ENCODE measurements at places on chromosomes 12 and 14.

DNA sequence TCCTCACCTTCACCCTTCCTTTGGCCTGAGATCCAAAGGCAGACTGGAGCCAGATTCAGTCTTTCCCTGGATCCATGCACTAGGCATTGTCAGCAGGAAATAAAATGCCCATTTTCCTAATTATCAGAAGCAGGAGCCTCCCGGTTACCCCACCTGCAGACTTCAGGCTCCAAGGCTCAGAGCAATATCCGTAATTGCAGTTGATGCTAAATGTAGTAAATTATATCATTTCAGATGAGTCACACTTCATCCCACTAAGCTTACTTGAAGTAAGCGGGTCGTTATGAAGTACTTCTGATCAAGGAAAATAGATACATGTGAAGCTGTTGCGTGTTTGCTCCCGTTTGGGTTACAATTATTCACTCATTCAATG lies 110.7 kb upstream of the SFSWAP start:
- no peak for DNase-seq

DNA sequence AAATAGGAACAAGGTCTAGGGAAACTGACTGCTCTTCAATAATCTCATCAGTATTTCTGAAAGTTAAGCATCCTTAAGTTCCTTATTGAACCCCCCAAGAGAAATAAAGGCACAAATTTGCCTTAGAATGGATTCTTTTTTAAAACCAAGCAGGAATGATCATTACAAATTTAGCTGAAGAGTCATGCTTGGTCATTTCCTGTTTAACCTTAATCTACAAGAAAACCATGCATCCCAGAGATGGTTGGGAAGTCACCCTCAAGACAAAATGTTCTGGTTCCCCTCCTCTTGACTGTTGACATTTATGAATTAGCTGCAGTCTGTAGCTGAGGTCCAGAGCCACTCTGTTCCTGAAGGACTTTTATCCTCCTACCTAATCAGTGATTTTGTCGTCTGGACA lies 291.8 kb upstream of the G2E3 start:
- DNase-seq, result no peak

DNA sequence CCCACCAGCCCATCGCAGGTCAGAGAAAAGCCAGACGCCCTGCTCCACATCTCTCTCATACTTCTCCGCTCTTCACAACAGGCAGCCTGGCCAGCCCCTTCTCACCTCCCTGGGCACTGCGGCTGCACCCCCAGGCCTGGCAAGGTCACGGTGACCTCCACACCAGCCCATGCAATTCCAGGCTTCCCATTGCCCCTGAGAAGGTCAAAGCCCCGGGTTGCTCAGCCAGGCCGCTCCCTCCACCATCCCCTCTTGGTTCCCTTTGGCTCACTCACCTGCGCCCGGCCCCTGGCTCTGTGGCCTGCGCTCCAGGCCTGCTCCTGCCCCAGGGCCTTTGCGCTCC lies 55.4 kb downstream of the GALNT9 start:
- DNase-seq, result no peak

- DNase-seq, result no peak
These were observed 85.1 kb downstream of the DERA start for GRCh38 chr12:15996254-15996653.

GRCh38 chr12:47557386-47557785 lies 148.4 kb downstream of the RPAP3 start:
- DNase-seq, result no peak

GRCh38 chr14:48504921-48505320 lies 829.5 kb upstream of the MDGA2 start:
- DNase-seq, result no peak

DNA sequence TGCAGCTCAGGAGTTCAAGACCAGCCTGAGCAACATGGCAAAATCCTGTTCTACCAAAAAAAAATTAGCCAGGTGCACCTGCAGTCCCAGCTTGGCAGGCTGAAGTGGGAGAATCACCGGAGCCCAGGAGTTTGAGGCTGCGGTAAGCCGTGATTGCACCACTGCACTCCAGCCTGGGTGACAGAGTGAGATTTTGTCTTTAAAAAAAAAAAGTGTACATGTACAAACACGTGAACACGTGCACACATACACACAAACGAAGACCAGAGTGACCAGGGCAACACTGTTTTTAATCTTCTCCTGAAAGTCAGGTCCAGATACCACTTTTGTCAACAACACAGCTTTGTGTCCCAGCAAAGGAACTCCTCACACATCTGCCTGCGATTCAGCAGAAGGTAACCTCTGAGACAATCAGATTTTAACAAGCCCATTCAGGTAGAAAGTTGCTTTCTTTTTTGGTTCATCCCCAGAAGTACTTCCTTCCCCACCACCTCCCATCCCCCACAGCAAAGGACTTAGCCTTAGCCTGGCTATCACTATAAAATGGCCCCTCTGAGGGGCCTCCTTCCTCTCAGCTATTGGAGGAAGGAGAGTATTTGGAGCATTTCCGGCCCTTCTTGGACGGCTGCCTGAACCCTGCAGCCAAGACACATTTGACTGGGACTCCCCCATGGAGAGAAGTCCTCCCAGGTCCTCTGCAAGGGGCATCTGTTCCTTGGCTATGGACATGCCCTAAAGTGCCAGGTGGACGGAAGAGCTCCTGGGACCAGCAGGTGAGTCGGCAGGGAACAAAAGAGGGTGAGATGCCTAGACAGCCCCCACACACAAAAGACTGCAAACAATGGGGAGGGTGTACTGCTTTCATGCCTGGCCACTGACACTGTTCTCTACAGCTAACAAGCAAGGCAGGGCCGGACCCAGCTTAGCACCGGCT lies 9.8 kb downstream of the CTDSP2 start:
- peak; percentile 61 for DNase-seq

DNA sequence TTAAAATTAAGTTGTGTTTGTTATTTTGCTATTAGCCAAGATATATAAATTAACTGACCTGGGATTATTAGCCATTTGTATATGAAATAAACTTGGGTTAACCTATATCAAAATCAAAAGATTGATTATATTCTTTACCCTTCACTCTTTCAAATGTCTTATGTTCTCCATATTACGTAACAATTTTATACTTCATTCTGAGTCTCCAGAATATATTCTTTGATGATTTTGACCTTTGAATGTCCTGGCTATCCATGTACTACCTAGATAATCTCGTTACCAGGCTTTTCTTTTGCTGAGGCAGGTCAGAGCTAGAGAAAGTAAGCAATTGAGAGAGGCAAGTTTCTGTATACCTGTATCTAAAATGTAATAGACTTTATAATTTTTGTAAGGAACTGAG lies 3.6 kb downstream of the PPM1A start:
- DNase-seq, result no peak

DNA sequence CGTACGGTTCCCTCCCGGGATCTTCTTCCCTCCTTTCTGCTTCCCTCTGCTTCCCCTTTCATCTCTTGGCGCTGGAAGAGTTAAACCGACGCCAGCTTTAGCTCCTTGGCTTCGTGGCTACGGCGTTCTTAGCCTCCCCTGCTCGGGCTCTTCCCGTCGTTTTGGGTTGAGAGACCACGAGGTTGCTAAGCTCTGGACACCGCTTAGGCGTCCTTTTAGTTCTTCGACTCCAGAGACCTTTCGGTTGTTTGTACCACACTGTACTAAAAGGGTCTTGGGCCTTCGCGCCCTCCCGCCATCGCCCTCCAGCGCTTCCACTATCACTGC lies 545 bp downstream of the CPSF2 start:
- no peak for DNase-seq

GRCh38 chr12:2318286-2318685 lies 265.5 kb downstream of the CACNA1C start:
- no peak for DNase-seq

DNA sequence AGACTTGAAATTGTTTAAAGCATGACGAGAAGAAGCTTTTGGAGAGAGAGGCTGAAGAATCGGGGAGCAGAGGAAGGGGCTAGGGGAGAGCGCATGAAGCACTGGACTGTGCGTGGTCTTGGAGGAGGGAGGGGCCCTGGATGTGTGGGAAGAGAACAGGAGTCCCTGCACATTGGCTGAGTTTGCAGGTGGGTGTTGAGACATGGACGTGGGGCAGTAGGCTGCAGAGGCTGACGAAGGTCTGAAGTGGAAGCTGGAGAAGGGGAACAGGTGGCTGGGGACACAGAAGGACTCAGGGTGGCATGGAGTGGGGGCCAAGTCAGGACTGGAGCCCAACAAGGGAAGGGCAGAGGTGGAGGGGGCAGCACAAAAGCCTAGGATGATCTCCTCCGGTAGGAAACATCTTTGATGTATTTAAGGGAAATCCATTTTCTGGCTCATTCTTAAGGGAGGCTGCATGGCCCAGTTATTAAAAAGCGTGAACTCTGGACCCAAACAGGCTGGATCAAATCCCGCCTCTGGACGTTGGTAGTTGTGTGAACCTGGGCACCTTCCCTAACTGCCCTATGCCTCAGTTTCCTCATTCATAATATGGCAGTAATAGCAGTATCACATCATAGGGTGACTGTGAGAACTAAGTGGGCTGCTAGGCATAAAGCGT lies 29.0 kb downstream of the ADGRD1 start:
- no peak for DNase-seq

DNA sequence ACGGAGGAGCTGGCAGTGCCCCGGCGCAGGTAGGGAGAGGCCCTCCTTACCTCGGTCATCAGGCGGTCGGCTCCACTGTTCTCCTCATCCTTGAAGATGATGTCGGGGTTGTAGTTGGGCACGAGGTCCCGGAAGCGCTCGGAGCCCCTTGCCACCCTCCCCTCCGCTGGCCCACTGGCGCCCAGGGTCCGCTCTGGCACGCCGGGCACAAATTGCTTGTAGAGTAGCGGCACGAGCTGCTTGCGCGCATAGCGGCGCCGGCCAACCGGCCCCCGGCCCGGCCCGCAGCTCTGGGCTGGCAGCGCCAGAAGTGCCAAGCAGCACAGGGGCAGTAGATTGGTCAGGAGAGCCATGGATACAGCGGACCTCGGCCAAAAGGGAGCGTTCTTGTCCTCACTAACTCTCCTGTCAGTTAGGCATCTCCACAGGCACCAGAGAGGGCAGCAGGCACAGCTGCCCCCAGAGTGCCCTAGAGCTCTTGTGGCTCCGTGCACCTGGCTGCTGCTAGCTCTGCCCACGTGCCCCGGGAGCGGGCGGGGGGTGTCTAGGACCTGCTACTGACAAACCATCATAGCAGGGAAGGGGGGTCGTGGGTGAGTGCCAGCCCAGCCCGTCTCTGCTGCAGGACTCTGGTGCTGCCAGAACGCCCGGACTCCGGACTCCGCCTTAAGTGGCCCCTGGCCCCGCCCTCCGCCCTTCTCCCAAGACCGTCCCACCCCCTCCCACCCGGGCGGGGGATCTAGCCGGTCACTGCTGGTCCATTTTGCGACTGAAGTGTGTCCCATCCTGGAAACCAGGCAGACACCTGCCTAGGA lies at the start of gene DHH:
TSS of gene DHH (minus strand) at position 642 of the 815 bp plus-strand sequence. CDS start at position 353, 289 bp downstream.
- no peak for DNase-seq

GRCh38 chr12:88904705-88905104 lies 324.4 kb upstream of the KITLG start:
- DNase-seq, result no peak

- peak; percentile 36 for DNase-seq
These were observed 3.2 kb upstream of the ZNF839 start for GRCh38 chr14:102316338-102316742.

DNA sequence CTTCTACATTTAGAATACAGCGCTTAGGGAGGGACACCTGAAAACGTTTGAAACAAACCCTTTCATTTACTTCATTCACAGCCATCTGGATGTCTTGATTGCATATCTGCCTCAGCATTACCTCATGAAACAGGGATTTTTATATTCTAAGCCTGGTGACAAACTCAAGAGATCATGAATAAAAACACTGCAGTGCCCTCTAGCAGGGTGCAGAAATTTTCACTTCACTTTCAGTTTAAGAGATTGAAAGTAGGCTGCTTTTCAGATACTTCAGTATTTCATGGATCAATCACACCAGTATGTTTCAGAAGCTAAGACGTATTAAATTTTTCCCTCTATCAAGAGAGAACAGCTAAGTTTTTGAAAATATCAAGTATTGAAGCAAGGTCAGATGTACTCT lies 467.8 kb downstream of the MDGA2 start:
- DNase-seq, result no peak

DNA sequence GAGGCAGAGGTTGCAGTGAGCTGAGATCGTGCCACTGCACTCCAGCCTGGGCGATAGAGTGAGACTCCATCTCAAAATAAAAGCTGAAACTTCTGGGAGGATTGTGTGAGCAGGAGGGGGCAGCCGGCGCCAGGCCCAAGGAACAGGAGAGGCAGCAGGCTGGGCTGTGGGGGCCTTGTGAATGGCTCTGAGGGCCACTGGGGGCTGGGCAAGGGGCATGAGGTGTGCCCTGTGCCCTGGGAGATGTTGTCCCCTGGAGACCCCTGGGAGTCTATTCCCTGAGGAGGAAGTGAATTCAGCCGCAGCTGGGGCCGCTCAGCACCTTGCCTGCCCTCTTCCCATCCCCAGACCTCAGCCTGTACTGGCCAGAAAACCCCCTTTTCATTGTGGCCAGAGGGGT lies 4.9 kb downstream of the LBHD2 start:
- no peak for DNase-seq

- no peak for DNase-seq
These were observed 322.4 kb downstream of the BCL11B start for GRCh38 chr14:98949481-98950135.

GRCh38 chr14:26987744-26988363 lies 390.0 kb upstream of the NOVA1 start:
- DNase-seq, result no peak

GRCh38 chr12:21906919-21907493 lies 34.2 kb downstream of the ABCC9 start:
- peak; percentile 1 for DNase-seq

DNA sequence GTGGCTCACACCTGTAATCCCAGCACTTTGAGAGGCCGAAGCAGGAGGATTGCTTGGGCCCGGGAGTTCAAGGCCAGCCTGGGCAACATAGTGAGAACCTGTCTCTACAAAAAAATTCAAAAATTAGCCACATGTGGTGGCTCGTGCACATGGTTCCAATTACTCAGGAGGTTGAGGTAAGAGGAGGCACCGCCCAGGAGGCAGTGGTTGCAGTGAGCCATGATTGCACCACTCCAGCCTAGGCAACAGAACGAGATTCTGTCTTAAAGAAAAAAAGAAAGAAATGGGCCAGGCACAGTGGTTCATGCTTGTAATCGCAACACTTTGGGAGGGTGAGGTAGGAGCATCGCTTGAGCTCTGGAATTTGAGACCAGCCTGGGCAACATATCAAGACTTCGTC lies 33.5 kb downstream of the MAP1LC3B2 start:
- no peak for DNase-seq

DNA sequence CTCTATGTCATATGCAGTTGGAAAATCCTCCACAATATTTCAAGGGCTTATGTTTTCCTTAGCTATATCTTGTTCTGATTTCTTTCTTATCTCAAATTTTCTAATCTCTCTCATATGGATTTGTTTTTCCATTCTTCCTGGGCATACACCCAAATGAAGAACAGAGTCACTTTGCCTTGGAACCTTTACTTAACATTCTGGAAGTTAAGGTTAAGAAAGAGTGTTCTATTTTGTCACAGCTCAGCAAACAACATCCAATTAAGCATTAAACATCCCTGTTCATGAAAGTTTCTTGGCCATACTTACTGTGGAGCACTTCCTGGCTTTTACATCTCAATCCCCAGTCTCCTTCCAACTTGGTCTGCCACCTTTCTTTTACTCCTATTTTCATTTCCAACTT lies 5.3 kb downstream of the NAV3 start:
- no peak for DNase-seq

- DNase-seq, result no peak
These were observed 794.8 kb upstream of the SEL1L start for GRCh38 chr14:82328442-82328841.

- no peak for DNase-seq
These were observed 382.0 kb downstream of the GXYLT1 start for GRCh38 chr12:41762691-41763090.

Measured in activated CD4-positive, alpha-beta T cell treated with anti-CD3 and anti-CD28 coated beads, Interleukin-2, Interleukin-6, amounts not matched to agents 100 ng/mL and 50 ng/mL, durations not matched to agents 16 hours and 8 hours (primary cell).